ENCODE measurements at places on chromosomes 5 and 9.

DNA sequence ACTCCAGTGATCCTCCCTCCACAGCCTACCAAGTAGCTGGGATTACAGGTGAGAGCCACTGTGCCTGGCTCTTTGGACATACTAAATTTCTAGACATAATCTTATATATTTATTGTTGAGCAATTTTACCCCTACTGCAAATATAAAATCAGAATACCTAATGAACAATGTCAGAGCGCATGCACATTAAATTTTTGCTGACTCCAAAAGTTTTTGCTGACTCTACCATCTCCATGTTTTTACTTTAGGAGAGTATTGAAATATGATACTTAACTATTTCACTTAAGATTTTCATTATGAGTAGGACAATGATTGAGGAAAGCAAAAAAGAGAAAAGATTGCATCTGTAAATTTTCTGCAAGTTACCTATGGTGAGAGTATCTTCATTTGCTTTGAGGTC, 402.3 kb downstream of the LRRC70 start:
- DNase-seq, result no peak

GRCh38 chr5:38208782-38209378, 49.5 kb upstream of the EGFLAM start:
- DNase-seq, result no peak

DNA sequence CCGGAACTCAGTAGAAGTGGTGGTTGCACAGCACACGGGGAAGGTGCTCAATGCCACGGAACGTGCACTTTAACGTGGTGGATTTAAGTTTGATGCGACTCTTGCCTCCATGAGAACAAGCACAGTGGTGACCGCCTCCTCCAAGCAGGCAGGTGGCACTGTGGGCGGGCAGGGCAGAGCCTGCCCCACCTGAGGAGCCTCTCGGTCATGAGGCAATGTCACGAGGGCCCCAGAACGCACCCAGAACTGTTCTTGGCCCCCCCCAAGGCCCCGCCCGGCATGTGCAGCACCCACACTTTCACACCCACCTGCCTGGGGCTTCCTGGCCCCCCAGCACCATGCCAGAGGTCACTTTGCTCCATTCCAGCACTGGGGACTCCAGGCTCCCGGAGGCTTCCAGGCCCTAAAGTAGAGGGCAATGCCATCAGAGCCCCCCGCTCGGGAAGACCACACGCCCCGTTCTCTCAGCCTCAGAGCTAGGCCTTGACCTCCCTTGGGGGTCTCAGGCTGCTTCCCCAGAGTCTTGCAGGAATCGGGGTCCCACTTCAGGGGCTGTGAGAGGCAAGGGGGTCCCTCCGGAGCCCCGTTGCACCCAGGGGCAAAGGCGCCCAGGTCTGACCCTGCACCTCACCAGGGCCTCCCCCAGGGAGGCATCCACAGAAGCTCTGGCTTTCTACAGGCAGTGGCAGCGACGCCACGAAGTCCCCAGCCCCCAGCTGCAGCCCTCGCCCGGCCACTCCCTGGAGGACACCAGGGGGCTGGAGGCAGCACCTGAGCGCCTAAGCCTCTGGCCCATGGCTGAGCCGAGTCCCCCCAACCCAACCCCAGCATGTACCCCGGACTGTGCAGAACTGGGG, 14.0 kb downstream of the CCDC187 start:
- DNase-seq, result no peak

GRCh38 chr5:109563739-109564138, 126.0 kb upstream of the MAN2A1 start:
- no peak for DNase-seq

- no peak for DNase-seq
Observed at GRCh38 chr5:35884191-35884769, 27.6 kb downstream of the IL7R start.

DNA sequence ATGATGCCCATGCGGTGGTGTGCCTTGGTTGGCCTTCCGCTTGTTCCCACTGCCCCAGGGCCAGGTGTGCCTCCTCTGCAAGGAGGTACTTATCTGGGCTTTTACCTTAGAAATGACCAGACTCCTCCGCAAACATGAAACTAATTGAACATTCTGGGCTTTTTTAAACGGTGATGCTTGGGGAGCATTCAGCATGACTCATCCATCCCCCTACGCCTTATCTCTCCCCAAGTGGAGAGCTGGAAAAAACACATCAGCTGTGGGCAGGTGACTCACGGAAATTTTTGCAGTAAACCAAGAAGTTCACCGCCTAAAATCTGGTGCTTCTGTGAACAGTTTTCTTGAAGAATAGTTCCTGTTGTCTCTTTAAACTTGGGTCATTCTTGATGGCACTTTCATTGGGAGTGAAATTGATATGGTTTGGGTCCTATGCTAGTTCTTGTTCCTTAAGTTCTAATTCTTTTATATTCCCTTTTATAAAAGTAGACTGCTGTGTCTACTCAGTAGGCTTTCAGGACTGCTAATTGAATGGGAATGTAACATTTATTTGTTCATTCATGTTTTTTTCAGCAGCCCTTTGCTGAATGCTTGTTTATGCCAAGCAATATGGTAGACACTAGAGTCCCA, 39.6 kb downstream of the SFXN1 start:
- DNase-seq, result no peak

DNA sequence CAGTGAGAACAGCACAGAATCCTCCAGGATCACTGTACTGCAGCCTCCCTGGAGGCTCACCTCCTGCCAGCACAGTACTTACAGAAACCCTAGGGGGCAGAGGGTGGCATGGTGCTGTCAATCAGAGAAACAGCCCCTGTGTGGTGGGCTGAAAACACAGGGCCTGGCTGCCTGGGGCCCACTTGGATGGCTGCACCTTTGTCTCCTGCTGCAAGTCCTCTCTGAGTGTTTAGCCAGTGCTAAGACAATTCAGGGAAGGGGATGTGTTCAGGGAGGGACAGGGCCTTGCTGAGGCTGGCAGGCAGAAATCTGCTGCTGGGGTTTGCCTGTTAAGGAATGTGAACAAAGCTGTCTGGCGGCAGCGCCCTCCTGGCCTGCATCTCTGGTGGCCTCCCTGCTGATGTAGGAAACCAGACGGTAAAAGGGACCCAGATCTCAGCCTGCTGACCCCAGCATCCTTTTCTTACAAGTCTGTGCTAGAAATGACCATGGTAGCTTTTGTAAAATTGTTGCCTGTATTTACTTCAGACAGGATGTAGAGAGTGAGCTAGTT, 39.5 kb downstream of the PRRC2B start:
- DNase-seq, result no peak

Data from NCI-H1436 (cell line).